ENCODE measurements at places on chromosomes 6 and 20.

DNA sequence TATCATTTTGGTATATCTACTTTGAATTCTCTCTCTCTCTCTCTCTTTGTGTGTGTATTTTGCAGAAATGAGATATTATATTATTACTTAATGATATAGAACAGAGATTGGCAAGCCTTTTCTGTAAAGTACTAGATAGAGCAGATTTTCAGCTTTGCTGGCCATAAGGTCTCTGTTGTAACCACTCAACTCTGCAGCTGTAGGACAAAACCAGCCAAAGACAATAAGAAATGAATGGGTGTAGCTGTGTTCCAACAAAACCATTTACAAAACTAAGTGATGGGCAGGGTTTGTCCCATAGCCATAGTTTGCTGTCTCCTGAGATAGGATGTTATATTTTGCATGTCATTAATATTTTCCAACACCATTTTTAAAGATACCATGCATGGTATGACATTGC is 91.2 kb upstream of the TSHZ2 start:
- no peaks in the 10 kb centered on the region for H3K4me1 ChIP-seq
- H3K27me3 ChIP-seq = no peaks in the 10 kb centered on the region
- no peak for DNase-seq

GRCh38 chr6:54071821-54072340 is 39.4 kb upstream of the MLIP start:
- H3K27me3 ChIP-seq = no peaks in the 10 kb centered on the region
- no peak overlapping the region for H3K4me3 ChIP-seq
- H3K36me3 ChIP-seq = no peaks in the 10 kb centered on the region
- H3K27ac ChIP-seq = no peak overlapping the region

DNA sequence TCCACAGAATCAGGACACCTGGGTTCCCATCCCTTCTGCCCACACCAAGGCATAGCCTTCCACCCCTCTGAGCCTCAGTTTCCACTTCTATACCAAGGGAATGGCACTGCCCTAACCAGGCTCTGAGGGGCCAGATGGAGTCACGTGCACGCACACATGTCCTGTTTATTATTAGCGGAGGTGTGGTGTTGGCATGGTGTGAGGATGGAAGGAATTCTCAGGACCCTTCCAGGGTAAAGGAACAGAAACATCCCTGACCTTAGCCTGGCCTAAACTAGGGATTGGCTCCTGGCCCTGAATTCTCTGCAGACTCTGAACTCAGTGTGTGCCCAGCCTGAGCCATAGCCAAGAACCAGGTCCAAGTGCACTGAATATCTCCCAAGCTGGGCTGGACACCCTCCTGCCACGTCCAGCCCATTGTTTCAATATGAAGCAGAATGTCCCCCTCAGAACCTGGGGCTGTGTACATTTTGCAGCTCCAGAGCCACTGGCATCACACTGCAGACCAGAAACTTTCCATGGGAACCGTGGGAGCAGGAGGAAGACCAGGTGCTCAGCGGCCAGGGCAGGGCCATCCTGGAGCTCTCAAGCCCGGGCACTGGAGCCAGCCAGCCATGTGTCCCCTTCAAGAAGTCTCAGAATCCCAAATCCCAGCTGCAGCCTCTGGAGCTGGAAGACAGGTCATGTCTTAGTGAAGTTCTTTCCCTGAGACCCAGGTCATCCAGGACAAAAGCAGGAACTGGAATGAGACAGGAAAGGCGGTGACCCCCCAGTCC is 208.4 kb downstream of the ANKRD60 start:
- H3K4me1 ChIP-seq = peaks cover 8% of the 10 kb centered on the region
- no peak for DNase-seq
- peaks cover 11% of the 10 kb centered on the region for H3K27me3 ChIP-seq
- no peak overlapping the region for H3K27ac ChIP-seq
- no peak overlapping the region for H3K4me3 ChIP-seq

DNA sequence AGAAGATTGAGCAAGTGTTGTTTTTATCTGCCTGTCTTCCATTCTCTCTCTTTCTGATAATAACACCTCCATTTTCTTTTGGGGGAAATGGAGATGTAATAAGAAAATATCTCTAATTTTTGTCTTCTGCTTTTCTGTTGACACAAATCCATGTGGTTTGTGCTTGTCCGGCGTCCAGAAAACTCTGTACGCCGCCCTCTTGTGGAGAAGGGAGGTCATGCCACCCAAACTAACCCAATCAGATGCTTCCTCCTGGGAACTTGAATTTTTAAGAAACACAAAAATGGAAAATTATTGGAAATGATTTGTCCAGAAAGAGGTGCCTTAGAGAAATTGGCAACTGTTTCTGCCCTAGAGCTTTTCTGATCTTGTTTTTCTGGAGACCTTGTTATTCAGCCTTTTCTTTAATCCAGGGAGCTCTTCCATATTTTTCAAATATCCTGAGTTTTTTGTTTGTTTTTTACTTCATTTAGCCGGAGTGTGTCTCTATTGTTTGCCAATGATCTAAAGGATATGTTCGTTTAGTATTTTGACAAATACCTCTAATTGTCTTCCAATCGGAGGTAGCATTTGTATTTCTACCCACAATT is 17.8 kb upstream of the FNDC1 start:
- H3K4me1 ChIP-seq = peaks cover 4% of the 10 kb centered on the region
- DNase-seq = no peak
- no peaks in the 10 kb centered on the region for H3K36me3 ChIP-seq
- peaks cover 7% of the 10 kb centered on the region for H3K27me3 ChIP-seq

- peaks cover 15% of the 10 kb centered on the region for H3K4me1 ChIP-seq
- no peak overlapping the region for H3K27ac ChIP-seq
- H3K36me3 ChIP-seq = no peaks in the 10 kb centered on the region
- no peak for DNase-seq
- peaks cover 21% of the 10 kb centered on the region for H3K27me3 ChIP-seq
Measured at GRCh38 chr6:136927292-136927691, 5.2 kb downstream of the SLC35D3 start.

All from activated B cell treated with CpG ODN at 0.5 μM for 24 hours (primary cell).